ENCODE measurements at places on chromosomes 4 and X.

DNA sequence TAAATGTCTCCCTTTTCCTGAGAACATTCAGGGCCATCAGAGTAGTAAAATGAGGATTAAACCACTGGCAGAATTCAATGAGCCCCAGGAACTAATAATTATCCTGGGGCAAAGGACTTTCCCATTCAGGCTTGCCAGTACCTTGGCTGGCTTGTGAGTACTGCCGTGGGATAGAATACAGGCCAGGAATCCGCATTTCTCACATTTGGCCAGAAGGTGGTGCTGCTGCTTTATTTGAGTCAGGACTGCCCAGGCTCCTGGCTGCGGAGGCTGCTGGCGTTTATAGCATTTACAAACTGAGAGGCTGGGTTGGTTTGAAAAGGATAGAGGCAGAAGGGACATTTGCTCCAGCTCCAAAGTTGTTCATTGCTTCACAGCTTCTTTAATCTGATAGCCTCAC, 91.4 kb downstream of the RTL9 start:
- DNase-seq: peak; percentile 49

DNA sequence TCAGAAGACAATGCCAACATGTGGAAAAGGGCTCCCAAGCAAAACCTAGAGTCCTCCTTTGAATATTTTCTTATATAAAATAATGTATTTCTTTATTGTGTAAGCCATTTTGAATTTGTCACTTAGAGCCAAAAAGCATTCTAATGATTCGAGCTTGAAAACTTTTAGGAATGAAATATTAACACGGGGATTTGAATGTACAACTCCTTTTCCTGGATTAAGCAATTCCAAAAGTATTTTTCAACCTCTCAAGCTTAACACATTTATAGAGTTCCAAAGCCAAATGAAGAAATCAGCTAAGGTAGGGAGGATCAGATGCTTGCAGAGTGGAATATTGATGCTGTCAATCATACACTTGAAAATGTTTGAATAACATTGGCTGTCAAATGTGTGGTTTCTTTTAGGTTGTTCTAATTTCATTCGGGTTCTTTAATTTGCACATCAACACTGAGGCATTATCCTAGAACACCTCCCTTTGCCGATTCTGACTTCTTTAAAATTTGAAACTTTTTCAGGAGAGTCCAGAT, 67.2 kb upstream of the ETNPPL start:
- DNase-seq: no peak

DNA sequence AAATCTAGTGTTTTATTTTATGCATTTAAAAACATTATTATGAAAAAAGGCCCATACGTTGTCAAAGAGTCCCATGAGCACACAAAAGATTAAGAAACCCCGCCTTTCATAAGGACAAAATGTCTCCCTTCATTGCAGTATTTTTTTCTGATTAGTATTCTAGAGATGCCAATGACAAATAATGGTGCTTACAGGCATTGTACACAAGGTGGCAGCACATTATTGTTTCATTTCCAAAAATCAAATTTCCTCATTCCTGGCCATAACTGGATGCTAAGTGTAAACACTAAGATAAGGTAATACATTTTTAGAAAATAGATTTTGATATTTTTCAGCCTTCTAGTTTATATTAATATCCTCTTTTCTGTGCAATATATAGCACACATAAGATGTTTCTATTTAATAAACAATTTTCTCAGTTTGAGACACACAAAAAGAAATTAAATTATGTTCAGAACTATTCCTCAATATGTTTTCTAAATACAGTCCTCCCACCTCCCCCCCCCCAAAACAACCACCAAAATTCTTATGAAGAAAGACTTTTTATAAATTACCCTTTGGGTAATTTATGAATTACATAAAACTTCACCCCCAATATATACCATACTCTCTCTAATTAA, 47.7 kb downstream of the TIGD2 start:
- DNase-seq: peak; percentile 10

DNA sequence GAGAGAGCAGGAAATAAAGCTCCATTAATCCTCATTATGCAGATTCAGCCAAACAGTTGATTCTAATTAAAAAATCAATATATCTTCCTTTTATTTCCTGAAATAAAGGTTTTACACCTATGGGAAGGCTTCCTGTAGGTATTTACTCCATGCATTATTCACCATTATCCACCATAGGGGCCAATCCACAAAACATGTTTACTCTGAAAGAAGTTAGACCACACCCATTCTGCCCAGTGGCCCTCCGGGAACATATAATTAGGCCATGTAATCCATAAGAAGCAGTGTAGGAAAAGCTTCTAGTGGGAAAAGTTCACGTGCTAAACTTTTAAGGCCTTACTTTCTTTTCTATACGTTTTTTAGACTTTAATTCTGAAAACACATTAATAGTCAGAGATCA, 57.7 kb downstream of the SAT1 start:
- no peak for DNase-seq

DNA sequence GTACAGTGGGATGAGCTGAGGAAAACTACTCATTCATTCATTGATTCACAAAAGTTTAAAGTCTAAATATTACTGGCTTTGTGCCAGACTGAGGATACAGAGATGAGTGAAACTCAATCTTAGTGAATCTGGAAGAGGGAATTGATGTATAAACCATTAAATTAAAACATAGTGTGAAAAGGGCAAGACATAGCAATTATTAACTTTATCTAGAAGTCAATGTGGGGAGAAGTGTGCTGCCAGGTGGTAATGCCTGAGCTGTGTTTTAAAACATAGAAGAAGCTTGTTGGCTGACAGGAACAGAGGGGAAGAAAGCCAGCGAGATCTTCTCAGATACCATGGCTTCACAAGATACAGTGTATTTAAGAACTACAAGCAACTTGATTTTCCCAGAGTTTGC, 153.4 kb downstream of the BMPR1B start:
- no peak for DNase-seq

DNA sequence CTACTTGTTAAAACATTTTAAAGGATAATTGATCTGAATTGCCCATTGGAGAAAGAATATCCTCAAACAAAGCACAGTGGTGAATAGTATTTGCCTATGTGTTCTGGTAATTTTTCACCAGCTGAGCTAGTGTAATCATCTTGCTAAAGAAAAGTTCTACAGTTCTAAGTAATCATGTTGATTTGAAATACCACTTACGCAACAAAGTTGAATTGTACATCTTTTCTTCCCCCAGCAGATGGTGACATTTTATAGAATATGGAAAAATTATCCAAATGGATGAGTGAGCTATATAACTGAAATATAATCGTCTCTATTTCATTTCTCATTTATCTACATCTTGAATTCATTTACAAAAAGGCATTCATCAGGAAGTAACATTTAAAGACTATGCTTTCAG, 9.7 kb upstream of the ZNF674 start:
- DNase-seq: no peak

DNA sequence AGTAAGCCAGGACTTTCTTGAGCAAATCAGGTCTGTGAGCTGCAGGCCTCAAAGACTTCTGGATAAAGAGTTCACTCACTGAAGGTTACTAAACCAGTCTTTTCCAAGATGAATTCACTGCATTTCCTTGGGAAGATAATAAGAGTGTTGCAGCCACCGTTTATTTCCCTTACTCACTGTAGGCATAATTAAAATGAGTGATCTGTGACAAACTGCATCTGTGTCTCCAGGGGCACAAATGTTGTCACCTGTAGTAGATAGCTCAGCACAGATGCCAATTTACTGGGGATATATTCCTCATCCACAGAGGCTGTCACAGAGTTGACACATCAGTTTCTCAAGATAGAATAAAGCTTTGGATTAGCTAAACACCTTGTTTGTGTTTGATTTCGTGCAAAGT, 580.2 kb downstream of the SPRY1 start:
- no peak for DNase-seq

DNA sequence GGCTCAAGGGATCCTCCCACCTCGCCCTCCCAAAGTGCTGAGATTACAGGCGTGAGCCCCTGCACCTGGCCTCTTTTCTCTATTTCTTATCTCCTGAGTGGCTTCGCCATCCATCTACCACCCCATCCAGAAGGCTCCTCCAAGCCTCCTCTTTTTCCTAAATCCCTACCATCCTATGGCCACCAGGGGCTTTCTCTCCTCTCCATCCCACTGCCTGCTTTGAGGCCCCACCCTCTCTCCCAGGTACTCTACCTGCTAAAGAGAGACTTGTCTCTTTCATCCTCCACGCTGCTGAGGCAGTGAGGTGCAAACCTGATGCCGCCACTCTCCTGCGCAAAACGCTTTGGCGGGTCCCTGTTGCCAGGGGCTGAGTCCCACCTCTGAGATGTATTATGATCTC, 7.0 kb downstream of the RS1 start:
- DNase-seq: no peak

GRCh38 chrX:14528629-14529289, 577 bp upstream of the GLRA2 start:
- peak; percentile 18 for DNase-seq

DNA sequence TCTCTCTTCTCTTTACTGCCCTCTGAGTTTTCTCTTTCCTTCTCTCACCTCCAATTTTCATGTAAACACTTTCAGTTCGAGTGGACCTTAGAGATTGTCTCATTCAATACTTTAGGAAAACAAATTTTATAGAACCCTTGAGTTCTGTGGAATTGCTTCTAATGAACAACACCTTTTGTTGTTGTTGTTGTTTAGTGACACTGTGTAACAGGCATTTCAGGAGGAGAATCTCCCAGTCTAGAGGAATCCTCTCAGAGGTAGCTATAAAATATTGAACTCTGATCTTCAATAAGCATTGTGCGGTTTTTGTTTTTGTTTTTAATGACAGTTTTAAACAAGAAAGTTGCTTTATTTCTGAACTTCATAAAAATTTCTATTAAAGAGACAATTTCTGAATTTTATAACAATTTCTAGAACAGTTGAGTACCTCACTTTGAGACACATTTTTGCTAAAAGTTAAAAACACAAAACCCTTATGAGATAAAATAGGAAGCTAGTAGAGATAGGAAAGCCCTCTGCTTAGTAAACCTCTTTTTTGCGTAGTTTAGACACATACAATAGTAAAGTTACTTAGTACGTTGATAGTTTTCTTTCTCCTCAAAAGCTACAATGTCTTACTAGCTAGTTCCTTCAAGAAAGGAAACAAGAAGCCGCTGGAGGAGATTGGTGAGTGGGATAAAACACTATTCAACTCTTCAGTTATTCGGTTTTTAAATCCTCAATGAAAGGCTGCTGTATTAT, 38.8 kb downstream of the CLCN3 start:
- no peak for DNase-seq

DNA sequence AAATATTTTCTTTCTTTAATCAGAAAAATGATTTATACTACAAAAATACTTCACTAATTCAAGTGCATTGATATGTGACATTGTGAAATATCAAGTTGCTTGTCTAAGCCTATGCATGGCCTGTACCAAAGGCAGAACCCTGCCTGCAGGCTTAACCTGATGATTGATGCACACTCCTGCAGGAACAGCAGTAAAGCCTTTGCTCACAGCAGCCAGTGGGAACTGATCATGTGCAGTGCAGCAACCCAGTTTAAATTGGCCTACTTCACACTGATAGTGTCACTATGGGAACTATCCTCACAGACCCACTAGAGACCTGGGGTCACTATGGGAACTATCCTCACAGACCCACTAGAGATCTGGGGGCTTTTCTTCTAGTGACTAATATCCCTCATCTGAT, 603.8 kb downstream of the RAPGEF2 start:
- no peak for DNase-seq

GRCh38 chrX:9871701-9872268, 85.6 kb downstream of the SHROOM2 start:
- DNase-seq: no peak

DNA sequence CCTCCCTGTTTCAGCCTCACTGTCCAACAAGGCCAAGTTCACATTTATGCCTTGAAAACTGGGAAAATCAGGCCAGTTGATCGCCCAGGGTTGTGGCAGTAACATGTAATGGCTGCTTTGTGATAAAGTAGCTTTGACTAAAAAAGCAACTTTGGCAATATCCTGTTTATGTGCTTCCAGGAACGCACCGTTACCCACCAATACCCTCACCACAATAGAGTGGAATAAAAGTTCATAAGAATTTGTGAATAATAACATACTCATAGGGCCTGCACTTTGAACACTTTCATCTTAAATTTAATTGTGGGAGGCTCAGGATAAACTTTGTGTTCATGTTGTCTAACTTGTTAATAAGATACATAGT, 80.7 kb upstream of the MAML3 start:
- no peak for DNase-seq

DNA sequence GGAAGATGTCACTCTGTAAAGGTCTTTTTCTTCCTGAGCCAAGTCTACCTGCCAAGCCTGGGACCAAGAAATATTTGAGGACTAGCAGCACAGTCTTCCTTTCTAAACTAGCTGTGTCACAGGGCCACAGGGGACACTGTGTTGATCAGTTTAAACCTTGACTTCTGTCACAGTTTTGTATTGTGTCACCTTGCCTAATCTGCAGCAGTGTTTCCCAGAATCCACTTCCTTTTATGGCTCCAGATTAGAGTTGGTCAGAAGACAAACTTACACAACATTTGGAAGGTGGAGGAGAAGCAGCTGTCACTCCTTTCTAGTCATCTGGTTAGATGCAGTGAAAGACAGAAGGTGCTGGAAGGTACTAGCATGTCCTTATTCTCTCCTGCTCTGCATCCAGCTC, 143.1 kb upstream of the BCOR start:
- no peak for DNase-seq

DNA sequence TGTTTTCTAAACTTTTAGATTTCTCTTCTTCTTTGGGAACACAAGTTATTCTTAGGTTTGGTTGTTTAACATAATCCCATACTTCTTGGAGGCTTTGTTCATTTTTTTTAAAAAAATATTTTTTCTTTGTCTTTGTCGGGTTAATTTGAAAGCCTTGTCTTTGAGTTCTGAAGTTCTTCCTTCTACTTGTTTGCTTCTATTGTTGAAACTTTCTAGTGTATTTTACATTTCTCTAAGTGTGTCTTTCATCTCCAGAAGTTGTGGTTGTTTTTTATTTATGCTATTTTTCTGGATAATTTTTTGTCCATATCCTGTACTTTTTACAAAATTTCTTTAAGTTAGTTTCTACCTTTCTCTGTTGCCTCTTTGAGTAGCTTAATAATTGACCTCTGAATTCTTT, 116.1 kb downstream of the NPNT start:
- DNase-seq: no peak

DNA sequence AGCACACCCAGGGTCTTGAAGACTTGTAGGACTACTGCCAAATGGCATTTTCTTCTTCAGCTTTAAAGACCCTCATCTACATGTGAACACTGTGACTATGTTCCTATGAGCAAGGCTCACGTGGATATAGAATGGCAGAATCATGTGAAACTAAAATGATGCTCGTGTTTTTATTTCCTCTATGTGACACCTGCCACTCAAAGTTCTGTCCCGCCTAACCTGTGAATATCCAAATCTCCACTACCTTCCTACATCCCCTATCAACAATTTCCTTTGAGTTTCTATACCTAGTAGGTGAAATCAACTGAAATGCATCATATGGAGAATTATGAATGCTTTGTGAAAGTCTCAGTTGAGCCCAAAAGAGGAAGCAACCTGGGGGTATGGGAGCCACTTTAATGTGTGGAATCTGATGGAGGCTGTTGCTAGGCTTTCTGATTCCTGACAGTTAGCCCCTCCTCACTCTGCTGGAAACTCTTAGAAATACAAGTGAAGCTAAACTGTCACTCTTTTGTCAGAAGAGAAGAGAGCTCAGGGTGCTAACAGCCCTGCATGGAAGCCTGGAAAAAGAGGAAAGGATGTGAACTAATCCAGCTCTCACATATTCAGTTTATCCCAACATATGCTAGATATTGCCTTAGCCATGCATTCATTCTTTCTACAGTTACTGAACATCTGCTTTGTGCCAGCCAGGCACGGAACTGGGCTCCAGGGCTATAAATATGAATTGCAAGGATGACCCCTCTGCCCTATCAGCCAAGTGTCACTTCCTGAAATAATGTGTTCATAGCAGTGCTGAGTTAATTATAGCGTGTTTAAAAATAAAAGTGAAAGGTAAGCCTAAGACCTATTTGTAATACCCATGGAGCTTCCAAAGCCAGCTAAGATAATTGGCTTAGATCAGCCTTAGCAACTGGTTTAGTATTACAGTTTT, 11.0 kb downstream of the LHFPL1 start:
- DNase-seq: no peak
